NCI-H82 (cell line): ENCODE measurements at places on chromosomes 7 and 10.

- peak; percentile 84 for DNase-seq
Observed at GRCh38 chr10:77041636-77042258, 595.9 kb downstream of the KCNMA1 start.

GRCh38 chr7:15508258-15508657 lies 53.6 kb downstream of the AGMO start:
- no peak for DNase-seq

GRCh38 chr10:90557385-90557784 lies 300.5 kb downstream of the HTR7 start:
- no peak for DNase-seq

DNA sequence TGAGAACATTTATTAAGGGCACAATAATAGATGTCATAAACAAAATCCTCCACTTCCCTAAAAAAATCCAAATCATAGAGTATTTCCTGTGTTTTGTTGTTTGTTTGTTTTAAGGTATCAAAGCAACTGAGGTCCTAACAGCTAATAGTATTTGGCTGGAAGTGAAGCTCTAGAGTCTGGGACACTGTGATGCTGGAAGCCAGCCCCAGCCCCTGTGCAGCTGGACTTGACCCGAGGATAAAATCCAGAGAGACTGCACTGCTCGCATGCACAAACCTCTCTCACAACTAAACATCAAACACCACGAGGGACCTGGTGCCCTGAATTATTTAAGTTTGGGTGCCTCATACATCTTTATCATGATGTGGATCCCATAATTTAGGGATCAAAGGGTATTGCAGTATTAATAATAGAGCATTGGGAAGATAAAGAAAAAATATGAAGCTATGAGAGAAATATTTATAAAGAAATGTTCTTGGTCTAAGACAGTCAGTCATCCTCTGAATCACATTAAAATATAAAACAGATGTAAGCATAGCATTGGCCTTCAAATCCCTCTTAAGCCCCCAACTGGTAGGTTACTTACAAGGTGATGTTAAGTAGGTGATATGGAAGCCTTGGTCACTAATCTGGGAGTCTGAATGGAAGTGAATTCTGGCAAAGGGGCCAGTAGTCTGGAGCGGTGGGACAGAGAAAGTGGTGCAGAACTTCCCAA lies 44.4 kb downstream of the CUBN start:
- peak; percentile 1 for DNase-seq

DNA sequence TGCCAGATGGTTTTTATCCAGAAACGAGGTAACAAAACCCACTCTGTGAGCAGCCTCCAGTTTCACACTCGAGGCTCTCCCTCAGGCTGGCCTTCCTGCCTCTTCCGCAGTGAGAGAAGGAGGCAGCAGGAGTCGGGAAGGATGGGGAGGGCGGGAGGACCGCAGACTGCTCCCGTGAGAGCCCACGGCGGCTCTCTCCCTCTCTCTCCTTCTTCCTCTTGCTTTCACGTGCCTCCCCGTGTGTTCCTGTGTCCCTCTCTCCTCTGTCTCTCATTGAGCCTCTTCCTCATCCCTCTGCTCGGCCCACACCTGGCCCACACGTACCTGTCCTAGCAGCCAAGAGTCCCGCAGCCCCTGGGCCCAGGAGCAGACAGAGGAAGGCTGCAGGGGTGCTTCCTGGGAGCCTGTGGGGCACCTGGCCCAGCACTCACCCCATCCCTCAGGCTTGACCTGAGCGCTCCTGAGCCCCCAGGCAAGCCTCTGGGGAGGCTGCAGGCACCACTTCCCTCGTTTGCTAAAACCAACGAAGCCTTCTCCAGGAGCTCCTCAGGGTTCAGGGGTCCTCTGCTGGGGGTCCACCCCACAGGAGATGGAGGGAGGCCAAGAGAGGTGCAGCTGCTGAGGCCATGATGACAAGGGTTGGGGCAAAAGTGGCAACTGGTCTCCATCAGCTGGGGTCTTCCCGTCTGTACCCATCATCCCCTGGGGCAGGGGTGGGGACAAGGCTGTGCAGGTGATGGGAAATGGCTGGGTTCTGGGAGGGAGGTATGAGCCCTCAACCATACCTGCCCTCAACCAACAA lies 13.6 kb downstream of the SPOCK2 start:
- no peak for DNase-seq

DNA sequence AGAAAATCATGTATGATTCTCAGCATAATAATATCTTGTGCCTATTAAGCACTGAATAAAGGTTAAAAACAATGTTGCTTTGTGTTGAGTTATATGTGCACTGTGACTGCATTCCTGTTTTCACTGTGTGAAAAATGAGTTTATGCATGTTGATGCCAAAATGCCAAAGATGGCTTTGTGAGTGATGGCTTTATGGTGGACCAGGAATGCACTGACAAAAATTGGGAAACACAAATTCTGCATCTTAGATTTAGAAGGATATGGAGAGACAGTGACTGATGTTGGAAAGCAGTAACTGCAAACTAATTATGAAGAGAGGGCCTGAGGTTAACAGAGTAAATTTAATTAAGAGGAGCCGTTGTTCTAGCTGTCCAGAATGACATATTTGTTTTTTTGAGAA lies 440.4 kb downstream of the KIF20B start:
- no peak for DNase-seq

DNA sequence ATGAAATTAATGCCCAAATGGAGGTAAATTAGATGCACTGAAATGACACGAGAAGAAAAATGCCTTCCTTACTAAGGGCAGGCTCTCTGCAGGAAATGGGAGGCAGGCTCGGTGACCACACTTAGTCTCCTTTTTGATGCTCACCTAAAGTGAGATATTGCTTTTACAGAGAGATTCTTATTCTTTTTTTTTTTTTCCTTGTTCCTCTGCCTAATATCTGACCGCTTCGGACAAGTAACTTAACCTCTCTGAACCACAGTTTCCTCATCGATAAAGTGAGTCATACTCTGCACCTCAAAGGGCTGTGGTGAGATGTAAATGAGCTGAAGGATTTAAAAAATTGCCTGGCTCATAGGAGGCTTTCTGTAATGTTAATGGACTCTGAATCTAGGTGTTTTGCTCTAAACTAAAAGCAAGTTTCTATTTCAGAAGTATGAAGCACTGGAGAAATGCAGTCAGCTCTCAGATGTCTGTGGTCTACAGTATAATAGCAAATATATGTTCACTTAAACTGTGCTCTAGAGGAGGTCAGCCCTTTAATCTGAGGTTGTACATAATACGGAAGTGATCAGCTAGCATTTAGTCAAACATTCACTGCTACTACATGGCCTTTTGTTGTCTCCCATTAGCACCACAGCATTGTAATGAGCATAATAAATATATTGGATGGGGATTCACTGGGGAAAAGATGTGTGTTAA lies 23.2 kb downstream of the NKX2-3 start:
- no peak for DNase-seq

DNA sequence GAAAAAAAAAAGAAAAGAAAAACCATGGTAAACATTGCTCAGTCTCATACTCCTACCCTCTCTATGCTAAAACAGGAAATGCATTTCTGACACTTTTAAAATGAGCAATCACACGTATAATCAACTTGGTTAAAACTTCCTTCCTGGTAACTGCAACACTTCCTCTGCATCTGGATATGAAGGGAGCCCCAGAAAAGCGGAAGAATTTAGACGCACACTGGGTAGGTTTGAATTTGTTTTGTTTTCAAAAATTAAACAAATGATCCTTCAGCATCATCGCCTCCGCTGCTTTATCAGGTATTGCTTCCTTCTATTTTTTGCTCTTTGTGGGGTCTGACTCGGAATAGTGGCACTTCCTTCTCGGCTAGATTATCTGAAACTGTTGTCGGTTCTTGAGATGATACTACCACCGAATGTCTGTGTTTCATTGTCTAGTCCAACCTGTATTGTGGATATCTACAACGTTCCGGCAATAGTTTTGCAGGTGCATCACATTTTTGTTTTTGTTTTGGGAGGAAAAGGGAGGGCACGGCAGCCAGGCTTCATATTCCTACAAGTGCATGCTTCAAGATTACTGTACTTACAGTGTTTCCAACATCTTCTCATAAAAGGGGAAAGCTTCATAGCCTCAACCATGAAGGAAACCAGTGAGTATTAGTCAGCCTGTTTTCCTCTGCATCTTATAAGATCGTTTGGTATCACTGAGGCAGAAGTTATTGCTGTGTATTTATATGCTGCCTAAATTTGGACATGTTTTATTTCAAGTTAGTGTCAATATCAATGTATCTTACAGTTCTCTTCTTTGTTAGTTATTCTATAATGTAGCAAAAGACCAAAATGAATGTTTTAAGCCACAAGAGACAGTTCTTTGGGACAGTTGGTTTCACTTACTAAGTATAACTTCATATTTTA lies at the start of gene PIK3CG:
PIK3CG (plus strand) TSS at position 153 of the 912 bp plus-strand sequence. CDS start 2,280 bp downstream, outside the sequence.
- no peak for DNase-seq

DNA sequence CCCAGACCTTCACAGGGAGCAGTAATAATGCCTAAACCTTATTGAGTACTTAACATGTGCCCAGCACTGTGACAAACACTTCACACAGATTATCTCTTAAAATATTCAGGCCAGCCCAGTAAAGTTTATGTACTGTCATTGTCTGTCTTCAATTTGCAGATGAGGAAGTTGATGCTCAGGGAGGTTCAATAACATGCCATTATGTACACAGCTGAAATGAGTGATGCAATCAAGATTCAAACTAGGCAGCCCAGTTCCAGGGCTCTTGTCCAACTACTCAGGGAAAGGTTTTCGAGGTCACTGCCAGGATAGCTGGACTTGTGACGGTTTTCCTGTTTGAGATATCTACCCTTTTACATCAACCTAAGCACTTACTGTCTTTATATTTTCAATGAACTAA lies 56.1 kb downstream of the AUTS2 start:
- DNase-seq: no peak

DNA sequence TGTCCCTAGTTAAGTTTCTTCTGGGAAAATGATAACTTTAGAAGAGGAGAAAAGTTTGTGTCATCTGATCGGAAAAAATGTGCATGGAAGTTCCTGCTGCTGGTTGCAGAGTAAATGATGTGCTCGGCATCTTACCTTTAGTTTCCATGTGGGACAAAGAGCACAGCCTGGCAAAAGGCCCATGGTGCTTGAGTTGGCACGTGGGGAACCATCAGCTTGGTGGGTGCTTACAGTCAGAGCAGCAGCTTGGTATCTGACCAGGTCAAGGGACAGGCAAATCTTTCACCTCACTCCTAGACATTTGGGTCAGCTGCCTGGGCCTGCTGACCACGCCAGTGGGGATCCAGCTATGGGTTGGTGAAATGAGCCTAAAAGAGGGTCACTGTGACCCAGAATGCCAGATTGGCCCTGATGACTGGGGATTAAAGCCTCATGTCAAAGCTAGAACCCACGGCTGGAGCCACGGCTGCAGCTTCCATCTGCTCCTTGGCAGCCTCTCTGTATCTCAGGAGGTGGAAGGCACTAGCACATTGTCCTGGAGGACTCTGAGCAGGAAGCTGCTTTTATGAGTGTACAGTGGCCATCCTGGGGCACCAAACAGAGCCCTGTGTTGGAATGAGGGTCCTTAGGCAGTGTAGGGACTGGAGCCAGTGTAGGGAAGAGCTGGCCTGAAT lies 24.7 kb downstream of the VWC2 start:
- DNase-seq: no peak

- no peak for DNase-seq
Observed at GRCh38 chr10:72323771-72324191, 30.9 kb downstream of the DNAJB12 start.

DNA sequence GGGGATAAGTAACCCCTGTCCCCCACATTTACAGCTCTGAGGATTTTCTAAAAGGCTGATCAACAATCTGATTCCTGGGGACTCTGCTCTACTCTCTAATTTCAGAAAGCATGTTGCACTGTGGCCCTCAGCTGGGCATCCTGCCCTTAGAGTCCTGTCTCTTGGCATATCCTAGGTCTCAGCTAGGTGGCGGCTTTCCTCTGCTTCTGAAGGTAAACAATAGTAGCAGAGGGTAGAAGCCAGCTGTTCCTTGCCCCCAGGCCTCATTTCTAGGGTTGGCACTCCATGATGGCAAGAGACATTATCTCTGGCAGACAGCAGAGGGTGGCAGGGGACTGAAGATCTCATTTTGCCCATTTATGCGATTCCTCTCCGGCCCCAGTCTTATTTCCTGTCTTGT lies 77.0 kb downstream of the ADCYAP1R1 start:
- peak; percentile 30 for DNase-seq

GRCh38 chr10:124465003-124465776 lies 3.6 kb downstream of the LHPP start:
- DNase-seq: no peak

GRCh38 chr7:116334555-116334954 lies 124.2 kb downstream of the TES start:
- no peak for DNase-seq

DNA sequence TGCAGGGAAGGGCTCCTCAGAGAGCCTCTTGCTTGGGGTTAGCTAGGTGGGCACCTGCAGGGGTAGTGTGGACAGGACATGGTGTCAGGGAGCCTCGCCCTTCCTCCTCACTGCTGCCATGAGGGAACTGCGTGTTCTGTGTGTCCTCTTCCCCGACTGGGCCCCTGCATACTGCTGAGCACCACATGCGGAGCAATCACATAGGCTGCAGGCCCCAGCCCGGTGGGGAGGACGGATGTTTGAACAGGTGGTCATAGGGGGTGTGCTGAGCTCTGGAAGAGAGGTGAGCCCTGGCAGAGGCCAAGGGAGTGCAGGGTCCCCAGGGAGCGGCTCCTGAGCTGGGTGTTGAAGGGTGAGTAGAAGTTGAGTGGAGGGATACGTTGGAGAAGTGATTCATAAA lies 48.3 kb upstream of the ZMIZ2 start:
- DNase-seq: no peak

- DNase-seq: no peak
Observed at GRCh38 chr7:5200561-5201235, 10.7 kb downstream of the WIPI2 start.

DNA sequence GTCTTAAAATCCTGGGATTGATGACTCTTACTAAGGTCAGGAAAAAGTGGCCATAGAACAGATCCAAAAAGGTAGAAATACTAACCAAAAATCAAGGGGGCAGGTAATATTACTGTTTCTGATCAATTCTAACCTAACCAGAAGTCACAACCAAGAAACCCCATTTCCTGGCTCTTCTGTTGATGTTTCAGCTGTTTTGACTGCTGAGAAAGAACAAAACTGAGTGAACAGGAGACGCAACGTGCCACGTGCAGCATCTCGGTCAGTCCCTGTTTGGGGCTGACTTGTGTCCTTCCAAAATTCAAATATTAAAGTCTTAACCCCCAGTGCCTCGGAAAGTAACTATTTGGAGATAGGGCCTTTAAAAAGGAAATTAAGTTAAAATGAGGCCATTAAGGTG lies 56.8 kb downstream of the JAZF1 start:
- no peak for DNase-seq

DNA sequence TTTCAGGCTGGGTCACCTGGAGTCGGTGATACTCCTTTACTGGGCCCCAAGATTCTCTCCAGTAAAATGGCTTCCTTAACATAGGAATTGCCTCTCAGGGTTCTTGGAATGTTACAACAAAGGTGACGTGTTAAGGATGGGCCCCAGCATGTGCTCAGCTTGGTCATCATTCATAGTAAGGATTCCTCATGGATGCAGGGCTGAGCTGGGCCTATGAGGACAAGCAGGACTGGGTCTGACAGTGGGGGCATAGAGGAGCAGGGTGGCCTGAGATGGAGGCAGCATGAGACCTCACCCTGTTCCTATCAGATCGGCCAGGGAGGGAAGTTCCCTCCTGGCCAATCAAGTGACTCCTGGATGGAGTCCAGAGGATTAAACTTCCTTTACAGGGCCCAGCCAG lies 12.8 kb upstream of the MBL2 start:
- DNase-seq: no peak
